ENCODE measurements at places on chromosomes 4 and X. TPM values are rescaled to one million over a fixed set of nuclear protein-coding genes. Genes with fewer than 3 reads are reported as not detected.

DNA sequence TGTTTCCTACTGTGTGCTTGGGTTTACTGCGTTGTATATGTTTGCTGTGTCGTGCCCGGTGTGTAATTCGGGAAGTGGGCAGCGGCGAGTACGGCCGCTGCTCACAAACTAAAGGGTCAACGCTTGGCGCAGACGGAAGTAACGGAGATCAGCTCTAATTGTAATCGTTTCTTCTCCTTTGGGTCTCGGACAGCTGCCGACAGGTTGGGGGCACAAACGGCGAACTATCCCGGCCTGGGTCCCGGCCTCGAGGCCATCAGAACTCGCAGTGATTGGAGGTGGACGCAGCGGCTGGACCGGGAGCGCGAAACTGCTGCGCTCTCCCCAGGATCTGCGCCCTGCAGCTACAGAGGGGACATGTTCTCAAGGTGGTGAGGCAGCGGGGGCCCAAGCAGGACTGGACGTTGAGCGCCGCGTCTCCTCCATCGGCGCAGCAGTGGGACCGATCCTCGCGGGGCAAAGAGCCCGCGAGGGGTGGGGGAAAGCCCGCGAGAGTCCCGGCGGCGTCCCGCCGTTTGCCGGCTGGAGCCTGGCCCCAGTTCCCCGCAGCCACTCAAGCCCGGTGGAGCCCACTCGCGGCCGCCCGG, 516 bp upstream of the ZIC3 start:
- H3K36me3 ChIP-seq: no peaks in the 10 kb centered on the region
- no peak overlapping the region for H3K27ac ChIP-seq
- peaks cover 75% of the 10 kb centered on the region for H3K27me3 ChIP-seq
- H3K4me3 ChIP-seq: no peak overlapping the region
- no peak for DNase-seq

DNA sequence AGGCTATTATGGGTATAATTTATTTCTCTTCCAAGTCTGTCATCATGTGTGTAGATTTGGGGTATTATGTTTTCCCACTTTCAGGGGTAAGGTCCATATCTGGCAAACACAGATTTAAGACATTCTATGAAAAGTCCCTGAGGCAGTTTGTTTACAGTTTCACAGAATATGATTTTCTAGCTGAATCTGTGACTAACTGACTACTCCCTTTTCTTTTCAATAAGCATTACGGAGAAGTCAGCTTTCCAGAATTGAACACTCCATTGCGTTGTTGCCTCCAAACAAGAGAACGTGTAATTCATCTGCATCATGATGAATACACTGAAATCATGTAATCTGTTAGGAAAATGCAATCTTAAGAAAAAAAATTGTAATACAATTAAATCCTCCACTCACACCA, 226.7 kb upstream of the SFRP2 start:
- no peak for DNase-seq
- H3K4me1 ChIP-seq: no peaks in the 10 kb centered on the region
- H3K27ac ChIP-seq: no peak overlapping the region
- H3K36me3 ChIP-seq: no peaks in the 10 kb centered on the region
- H3K4me3 ChIP-seq: no peak overlapping the region
- no peaks in the 10 kb centered on the region for H3K27me3 ChIP-seq

GRCh38 chr4:66750273-66750672, 795.0 kb downstream of the CENPC start:
- no peaks in the 10 kb centered on the region for H3K27me3 ChIP-seq
- no peak for DNase-seq
- no peaks in the 10 kb centered on the region for H3K36me3 ChIP-seq
- no peak overlapping the region for H3K4me3 ChIP-seq
- no peak overlapping the region for H3K27ac ChIP-seq

- H3K36me3 ChIP-seq: no peaks in the 10 kb centered on the region
- DNase-seq: no peak
- peaks cover 16% of the 10 kb centered on the region for H3K27me3 ChIP-seq
- no peak overlapping the region for H3K27ac ChIP-seq
- no peak overlapping the region for H3K4me3 ChIP-seq
Observed at GRCh38 chrX:43978226-43978625, 5.0 kb upstream of the NDP start.

- H3K27me3 ChIP-seq: no peaks in the 10 kb centered on the region
- H3K27ac ChIP-seq: no peak overlapping the region
- no peak overlapping the region for H3K4me3 ChIP-seq
- no peaks in the 10 kb centered on the region for H3K36me3 ChIP-seq
- no peak for DNase-seq
Observed at GRCh38 chr4:139876337-139876941, 210.8 kb downstream of the MGST2 start.

DNA sequence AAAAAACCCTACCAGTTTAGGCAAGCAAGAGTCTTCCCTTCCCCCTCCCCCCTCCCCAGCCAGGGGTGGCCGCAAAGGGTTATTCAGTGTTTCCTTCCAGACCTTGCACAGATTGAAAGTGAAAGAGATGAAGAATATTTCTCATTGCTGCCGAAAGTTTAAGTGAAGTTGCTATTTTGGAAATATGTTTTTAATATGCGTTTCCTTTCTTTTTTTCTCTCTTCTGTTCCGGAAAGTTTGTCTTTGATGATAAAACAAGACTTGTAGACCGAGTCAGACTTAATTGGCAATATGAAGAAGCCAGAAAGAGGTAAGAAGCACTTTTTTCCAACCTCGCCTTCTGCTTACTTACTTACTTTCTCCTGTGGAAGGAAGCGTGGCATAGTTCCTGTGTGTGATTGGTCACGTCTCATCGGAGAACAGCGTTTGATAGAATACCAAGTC, 58.5 kb upstream of the CLCN4 start:
- no peak for DNase-seq
- H3K36me3 ChIP-seq: no peaks in the 10 kb centered on the region
- H3K27me3 ChIP-seq: no peaks in the 10 kb centered on the region
- peaks cover 16% of the 10 kb centered on the region for H3K4me1 ChIP-seq

Gene ARMCX2
- total RNA-seq: 208 TPM

- no peak overlapping the region for H3K4me3 ChIP-seq
- no peaks in the 10 kb centered on the region for H3K36me3 ChIP-seq
- DNase-seq: no peak
- no peak overlapping the region for H3K27ac ChIP-seq
Observed at GRCh38 chr4:180169966-180170365, 2073.2 kb upstream of the TENM3 start.

DNA sequence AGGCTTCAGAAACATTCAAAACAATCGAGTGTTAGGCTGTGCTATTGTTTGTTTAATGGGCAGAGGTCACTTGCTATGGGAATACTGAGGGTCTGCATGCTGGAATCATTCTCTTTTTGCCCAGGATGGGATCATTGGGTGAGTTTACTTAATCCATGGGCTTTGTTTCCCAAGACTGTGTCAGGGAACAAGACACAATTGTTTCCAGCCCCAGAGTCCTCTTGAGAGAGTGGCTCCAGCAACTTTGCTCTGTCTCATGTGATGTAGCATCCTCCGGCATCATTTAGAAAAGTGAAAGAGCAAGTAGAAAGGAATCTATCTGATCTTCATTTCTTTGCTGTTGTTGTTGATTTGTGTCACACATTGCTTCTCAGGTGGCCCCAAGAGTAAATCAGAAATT, 1.8 kb downstream of the TENM3 start:
- no peak overlapping the region for H3K27ac ChIP-seq
- no peaks in the 10 kb centered on the region for H3K27me3 ChIP-seq
- H3K36me3 ChIP-seq: no peaks in the 10 kb centered on the region
- H3K4me1 ChIP-seq: peaks cover 4% of the 10 kb centered on the region
- no peak for DNase-seq
- H3K4me3 ChIP-seq: no peak overlapping the region

Gene GPC3
- total RNA-seq: 19.8 TPM

Gene DACH2
- 0.08 TPM for total RNA-seq

GRCh38 chr4:82201303-82201702, 172.5 kb downstream of the HNRNPD start:
- H3K4me3 ChIP-seq: no peak overlapping the region
- H3K4me1 ChIP-seq: no peaks in the 10 kb centered on the region
- DNase-seq: no peak

Gene DGAT2L6
- not detected for total RNA-seq

Gene TNIP3
- total RNA-seq: 0.11 TPM

DNA sequence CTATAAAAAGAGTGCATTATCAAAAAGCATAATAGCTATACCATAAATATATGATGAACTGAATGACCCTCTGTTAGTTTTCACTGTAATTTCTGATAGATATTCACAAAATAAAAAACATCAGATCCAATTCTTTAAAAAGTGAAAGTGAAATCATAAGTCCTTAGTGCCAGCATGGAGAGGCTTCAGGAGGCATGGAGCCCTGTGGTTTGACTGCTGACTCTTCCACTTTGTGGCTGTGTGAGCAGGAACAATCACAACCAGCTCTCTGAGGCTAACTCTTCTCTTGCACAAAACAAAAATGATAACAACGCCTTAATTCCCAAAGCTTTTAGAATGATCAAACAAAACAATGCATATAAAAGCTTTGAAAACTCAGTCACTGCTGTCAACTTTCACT, 1143.9 kb downstream of the PDHA2 start:
- no peak overlapping the region for H3K4me3 ChIP-seq
- H3K4me1 ChIP-seq: no peaks in the 10 kb centered on the region
- no peaks in the 10 kb centered on the region for H3K27me3 ChIP-seq
- DNase-seq: no peak

Gene CORIN
- 0.18 TPM for total RNA-seq

Gene GAGE13
- not detected for total RNA-seq

DNA sequence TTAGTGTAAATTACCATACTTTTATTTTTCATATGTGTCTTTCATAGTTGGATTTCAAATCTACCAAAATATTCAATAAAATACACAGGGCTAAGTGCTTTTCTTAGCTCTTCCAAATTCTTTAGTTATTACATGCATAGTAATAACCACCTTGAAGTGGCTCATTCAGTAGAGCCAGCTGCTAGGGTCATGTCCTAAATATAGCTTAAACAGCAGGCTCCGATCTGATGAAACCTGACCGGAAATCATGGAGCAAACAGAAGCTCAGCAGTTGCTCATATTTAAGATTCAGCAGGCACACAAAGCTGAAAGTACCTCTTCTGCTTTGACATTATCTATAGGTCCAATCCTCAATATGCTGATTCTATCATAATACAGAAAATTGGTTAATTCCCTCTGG, 1470.4 kb downstream of the ADGRL3 start:
- no peak for DNase-seq
- no peak overlapping the region for H3K4me3 ChIP-seq

Gene SPANXA2
- total RNA-seq: not detected

DNA sequence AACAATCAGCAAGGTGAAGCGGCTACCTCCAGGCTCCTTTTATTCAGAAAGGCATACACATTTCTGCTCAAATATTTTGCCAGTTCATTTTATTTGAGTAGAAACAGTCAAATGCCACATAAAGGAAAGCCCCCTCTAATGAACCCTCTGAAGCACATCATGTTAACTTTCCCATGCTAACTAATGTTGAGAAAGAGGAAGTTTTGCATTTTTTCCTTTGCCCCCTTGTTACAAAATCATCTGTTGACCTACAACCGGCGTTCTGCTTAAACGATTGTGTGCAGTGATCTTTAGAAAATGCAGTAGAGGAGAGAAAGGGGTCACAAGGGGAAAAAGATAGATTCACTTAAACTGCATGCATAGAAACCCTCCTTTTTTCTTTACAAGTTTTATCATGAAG, 25.2 kb upstream of the ATXN3L start:
- H3K27ac ChIP-seq: no peak overlapping the region
- no peaks in the 10 kb centered on the region for H3K4me1 ChIP-seq
- DNase-seq: no peak
- H3K4me3 ChIP-seq: no peak overlapping the region
- H3K36me3 ChIP-seq: no peaks in the 10 kb centered on the region
- H3K27me3 ChIP-seq: peaks cover 5% of the 10 kb centered on the region

Gene GIMD1
- not detected for total RNA-seq

Gene PPP1R2C
- total RNA-seq: not detected

DNA sequence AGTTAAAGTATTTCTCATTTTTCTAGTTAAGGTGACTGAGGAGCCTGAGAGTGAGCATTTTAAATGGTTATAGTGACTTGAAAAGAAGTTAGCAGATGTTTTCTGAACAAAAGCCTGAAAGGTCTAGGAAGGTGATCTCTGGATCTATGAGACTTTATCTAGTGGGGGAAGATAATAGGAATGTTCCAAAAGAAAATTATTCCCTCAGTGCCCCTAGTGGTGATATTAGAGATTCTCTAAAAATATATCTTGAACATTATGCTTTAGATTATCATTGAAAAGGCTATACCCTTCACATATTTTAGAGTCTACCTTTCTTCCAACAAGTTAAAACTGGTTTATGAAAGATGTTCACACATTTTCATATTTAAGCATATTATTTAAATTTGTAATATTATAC, 69.0 kb upstream of the SPANXN1 start:
- H3K27me3 ChIP-seq: no peaks in the 10 kb centered on the region
- H3K27ac ChIP-seq: no peak overlapping the region
- DNase-seq: no peak
- no peaks in the 10 kb centered on the region for H3K36me3 ChIP-seq

GRCh38 chrX:42732506-42732905, 45.5 kb downstream of the PPP1R2C start:
- H3K4me3 ChIP-seq: no peak overlapping the region
- peak; percentile 40 for DNase-seq
- H3K4me1 ChIP-seq: no peaks in the 10 kb centered on the region
- H3K36me3 ChIP-seq: no peaks in the 10 kb centered on the region
- no peaks in the 10 kb centered on the region for H3K27me3 ChIP-seq

- H3K27ac ChIP-seq: no peak overlapping the region
- H3K4me1 ChIP-seq: no peaks in the 10 kb centered on the region
- no peak overlapping the region for H3K4me3 ChIP-seq
- no peak for DNase-seq
- H3K36me3 ChIP-seq: no peaks in the 10 kb centered on the region
Observed at GRCh38 chr4:91111556-91111955, 984.4 kb downstream of the CCSER1 start.

Gene CACNA1F
- total RNA-seq: 0.18 TPM

GRCh38 chrX:19627081-19627480, 111.8 kb upstream of the MAP3K15 start:
- H3K4me1 ChIP-seq: no peaks in the 10 kb centered on the region
- no peaks in the 10 kb centered on the region for H3K27me3 ChIP-seq
- H3K4me3 ChIP-seq: no peak overlapping the region
- DNase-seq: no peak
- H3K36me3 ChIP-seq: no peaks in the 10 kb centered on the region
- H3K27ac ChIP-seq: no peak overlapping the region

GRCh38 chr4:48681856-48682255, 98.2 kb downstream of the FRYL start:
- peaks cover 5% of the 10 kb centered on the region for H3K4me1 ChIP-seq
- no peak overlapping the region for H3K4me3 ChIP-seq

GRCh38 chrX:122591546-122591945, 592.5 kb upstream of the GRIA3 start:
- H3K36me3 ChIP-seq: no peaks in the 10 kb centered on the region
- no peaks in the 10 kb centered on the region for H3K27me3 ChIP-seq
- H3K27ac ChIP-seq: no peak overlapping the region
- H3K4me3 ChIP-seq: no peak overlapping the region

- no peaks in the 10 kb centered on the region for H3K4me1 ChIP-seq
- H3K27me3 ChIP-seq: no peaks in the 10 kb centered on the region
- no peak for DNase-seq
- H3K36me3 ChIP-seq: no peaks in the 10 kb centered on the region
- H3K4me3 ChIP-seq: no peak overlapping the region
- H3K27ac ChIP-seq: no peak overlapping the region
Observed at GRCh38 chr4:13938299-13938698, 310.8 kb upstream of the BOD1L1 start.

Gene ASB9
- total RNA-seq: 5.4 TPM

Gene CTBP1
- 293 TPM for total RNA-seq
